Liver (tissue), 10 donors: ENCODE measurements at places on chromosomes 7 and 10.

DNA sequence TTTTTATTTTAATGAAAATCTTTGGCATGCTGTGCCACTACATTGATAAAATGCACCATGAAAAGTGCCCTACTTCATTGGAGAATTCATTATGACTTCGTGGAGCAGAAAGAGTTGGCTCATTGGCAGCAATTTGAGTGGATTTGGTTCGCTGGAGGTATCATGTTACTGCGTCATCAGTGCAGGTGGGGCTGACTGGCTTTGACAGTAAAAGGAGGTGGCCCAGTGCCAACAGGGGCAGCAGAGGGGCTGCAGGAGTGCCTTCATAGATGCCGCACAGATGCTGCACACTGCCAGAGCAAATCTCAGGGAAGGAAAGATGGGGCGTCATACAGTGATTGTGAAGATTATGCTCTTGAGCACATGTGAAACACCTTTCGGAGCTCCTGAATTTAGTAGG is 22.2 kb downstream of the FZD1 start:
- no peak for DNase-seq

DNA sequence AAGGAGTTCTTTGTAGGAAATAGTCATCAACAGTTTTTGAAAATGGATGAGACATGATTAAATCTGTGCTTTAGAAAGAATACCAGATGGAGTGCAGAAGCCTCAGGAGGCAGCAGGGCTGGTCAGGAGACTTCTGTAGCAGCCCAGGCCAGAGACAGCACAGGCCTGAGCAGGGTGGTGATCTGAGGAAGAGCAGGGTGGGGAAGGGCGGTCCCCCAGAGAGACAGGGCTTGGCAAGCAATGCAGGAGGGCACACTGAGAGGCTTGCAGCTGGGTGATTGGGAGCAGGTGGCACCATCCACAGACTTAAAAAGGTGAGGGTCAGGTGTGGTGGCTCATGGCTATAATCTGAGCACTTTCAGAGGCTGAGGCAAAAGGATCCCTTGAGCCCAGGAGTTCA is 4.3 kb upstream of the SMKR1 start:
- DNase-seq, result no peak

GRCh38 chr10:22934726-22935125 is 6.9 kb downstream of the ARMC3 start:
- no peak for DNase-seq

GRCh38 chr7:1769286-1770200 is 99.5 kb downstream of the ELFN1 start:
- DNase-seq, result no peak

DNA sequence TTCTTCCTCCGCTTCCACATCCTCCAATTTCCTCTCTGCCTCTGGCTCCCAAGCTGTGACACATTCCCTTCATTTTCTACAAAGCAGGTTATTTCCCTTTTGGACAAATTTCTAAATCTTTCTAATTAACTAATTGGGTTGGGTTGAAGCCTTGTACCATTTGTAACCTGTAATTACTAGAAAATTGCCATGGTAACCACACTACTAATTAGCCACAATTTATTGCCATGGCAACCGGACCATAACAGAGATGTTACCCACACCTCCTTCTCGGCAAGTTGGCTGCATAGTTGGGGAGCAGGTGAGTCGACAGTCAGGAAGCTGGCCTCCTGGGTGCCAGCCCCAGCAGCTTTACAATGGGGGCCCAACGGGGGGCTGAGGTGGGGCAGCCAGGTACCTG is 61.6 kb downstream of the GOLGA7B start:
- no peak for DNase-seq

DNA sequence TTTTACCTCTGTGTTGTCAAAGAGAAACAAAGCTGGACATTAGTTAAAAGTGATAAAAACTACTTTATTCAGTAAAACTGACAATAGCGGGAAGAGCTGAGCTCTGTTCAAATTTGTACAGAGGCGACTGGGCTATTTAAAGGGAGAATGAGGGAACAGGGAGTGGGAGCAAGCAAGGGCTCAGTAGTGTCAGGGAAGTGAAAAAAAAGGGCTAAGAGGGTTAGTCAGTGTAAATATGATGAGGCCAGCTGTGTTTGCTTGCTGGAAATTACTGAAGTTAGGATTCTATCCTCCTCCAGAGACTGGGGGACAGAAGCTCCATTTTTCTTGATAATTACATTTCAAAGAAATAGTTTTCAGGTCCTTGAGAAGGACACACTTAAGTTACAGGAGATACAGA is 232.5 kb downstream of the SH2D4B start:
- no peak for DNase-seq

DNA sequence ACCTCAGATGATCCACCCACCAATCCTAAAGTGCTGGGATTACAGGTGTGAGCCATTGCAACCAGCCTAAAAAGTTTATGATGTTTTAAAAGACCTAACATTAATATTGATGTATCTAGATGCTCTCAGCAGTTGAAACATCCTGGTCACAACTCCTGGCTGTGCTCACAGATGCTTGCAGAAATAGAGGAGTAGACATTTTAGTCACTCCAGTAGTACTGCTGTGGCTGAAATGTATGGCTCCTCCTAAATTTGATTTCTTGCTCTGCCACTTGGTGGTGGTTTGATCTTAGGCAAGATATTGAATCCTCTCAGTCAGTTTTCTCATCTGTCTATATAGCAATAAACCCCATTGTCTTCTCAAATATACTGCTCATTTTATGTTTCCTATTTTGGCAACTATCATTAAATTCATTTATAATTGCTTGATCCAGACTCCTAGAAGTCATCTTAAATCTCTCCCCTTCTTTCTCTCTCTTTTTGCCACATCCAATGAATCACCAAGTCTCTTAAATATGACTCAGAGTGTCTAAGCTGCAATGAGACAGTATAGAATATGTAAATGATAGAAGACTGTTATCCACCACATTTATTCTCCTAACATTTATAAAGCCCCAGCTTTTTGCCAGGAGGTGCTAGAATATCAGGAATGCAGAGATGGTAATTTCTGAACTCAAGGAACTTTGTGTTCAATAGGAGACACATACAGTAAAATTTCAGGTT is 78.1 kb upstream of the NRBF2 start:
- no peak for DNase-seq

DNA sequence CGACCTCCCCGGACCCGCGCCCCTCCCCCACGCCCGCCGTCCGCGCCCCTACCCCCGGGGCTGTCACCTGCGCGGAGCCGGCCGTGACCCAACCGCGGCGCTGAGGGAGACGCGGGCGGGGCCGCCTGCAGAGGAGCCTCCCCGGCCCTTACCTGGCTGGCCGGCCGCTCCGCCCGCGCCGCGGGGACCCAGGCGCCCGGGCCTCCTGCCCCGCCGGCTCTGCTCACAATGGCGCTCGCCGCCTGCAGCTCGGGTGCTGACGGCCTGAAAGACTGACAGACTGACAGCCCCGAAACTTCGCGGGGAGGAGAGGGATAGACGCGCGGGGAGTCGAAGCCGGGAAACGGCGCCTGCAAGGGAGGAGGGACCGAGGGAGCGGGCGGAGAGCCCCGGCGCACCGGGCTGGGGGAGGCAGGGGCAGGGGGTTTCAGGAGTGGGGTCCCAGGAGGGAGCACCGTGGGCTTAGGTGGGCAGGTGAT is 393 bp downstream of the ZNF467 start:
- no peak for DNase-seq

- DNase-seq, result no peak
Observed at GRCh38 chr10:31116226-31116625, 84.6 kb upstream of the ZNF438 start.

DNA sequence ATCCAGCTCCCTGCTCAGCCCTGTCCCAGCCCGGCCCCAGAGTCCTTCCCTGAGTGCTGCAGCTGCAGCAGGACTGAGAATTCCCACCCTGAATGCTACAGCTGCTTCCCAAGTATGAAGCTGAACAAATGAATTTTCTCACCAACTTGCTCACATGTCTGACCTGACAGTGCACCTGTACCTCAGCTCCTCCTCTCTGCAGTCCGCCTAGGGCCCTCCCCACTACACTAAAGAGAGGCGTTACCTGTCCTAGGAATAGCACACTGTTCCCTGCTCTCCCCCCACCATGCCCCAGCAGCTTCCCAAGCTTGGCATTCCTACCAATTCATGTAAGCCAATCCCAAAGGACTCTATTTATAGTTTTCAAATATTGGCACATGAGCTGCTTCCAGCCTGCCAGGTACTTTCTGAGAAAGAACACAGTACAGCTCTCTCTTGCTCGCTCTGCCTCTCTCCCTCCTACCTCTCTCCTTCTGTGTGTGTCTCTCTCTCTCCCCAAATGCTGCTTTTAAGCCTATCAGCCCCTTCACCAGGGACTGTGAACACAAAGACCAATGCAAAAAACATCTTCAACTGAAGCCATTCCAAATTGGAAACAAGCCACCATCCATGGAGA is 400.1 kb downstream of the TNS3 start:
- DNase-seq, result no peak

- DNase-seq, result no peak
Observed at GRCh38 chr7:74017125-74017524, 10.8 kb upstream of the ELN start.

GRCh38 chr10:48549236-48549635 is 55.6 kb downstream of the ARHGAP22 start:
- DNase-seq, result no peak

- DNase-seq, result no peak
Observed at GRCh38 chr10:44416936-44417335, 32.0 kb upstream of the CXCL12 start.

GRCh38 chr7:134850066-134850465 is 70.6 kb downstream of the CALD1 start:
- DNase-seq, result no peak

DNA sequence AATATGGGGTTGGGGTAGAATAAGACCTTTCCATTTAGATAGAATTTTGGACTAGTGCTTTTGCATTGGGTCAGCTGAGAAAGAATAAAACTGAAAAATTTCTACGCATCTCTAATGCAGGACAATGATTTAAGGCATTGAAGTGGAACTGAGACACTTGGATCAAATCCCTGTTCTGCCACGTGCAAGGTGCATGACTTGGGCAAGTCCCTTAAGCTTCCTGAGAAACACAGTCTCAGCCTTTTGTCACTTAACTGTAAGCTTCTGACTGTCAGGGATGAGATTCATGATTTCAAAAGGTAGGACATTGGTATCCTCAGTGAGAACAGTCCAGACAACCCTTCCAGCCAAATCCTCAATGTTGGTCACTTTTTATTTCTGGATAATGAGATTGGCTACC is 59.2 kb downstream of the ENTPD1 start:
- DNase-seq, result no peak

DNA sequence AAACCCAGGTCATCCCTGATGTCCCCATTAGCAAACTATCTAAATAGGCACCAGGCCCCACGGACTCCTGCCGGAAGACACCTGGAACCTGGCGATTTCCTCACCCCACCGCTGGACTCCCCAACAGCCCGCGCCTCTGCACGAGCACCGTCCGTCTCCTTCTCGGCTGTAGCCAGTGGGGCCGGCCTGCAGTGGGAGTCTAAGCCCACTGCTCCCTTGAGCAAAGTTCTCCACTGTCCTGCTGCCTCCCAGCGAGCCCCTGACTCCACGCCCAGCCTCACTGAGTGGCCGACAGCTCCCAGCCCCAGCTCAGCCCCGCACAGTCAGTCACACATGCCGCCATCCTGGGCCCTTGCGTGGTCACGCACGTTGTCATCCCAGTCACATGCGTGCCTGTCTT is 211.3 kb upstream of the PPP2R2D start:
- no peak for DNase-seq

DNA sequence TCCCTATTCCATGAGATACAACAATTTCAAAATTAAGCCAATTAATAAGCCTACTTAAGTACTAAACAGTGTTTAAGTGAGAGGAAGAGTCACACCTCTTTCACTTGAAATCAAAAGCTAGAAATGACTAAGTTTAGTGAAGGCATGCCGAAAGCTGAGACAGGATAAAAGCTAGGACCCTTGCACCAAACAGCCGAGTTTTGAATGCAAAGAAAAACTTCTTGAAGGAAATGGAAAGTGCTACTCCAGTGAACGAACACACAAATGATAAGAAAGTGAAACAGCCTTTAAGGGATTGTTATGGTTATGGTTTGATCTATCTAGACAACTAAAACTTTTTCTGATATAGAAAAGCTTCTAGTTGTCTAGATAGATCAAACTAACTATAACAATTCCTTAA is 135.4 kb upstream of the KMT2E start:
- DNase-seq, result no peak

- no peak for DNase-seq
Observed at GRCh38 chr10:12409161-12409560, 59.8 kb downstream of the CAMK1D start.

- DNase-seq, result no peak
Observed at GRCh38 chr7:362402-363096, 72.6 kb downstream of the FOXL3 start.

DNA sequence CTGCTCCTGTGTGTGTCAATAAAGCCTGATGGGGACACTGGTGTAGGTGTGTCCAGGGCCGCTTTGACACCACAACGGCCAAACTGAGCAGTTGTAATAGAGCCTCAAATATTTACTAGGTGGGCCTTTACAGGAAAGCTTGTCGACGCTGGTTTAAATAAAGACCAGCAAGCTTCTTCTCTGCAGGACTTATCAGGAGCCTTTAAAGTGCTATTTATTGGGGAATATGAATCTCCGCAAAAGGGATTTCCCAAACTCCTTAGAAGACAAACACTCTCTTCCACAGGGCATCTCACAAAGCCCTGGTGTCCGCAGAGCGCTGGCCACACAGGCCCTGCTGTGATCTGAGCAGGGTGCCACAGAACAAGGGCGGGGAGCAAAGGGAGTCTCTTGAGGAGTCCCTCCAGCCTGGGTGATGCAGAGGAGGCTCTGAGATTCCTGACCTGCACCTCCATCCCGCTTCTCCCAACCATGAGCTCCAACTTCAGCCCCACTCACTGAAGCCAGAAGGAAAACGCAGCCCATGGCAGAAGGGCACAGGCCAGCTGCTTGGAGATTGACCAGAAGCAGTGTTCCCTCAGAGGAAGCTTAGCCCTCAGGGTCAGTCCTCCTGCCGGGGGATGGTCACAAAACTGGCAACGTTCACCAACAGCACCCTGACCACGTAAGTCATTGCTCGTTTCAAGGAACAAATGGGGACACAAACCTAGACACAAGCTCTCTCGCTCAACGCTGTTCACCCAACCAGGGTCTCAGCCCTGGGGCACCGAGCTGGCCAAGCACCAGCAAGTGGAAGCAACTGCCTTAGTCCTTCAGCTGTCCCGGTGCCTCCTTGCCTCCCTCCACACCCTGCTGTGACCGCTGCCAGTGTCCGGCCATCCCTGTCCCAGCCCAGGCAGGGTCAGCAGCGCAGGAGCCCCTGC is 129.5 kb downstream of the OAT start:
- DNase-seq, result no peak

DNA sequence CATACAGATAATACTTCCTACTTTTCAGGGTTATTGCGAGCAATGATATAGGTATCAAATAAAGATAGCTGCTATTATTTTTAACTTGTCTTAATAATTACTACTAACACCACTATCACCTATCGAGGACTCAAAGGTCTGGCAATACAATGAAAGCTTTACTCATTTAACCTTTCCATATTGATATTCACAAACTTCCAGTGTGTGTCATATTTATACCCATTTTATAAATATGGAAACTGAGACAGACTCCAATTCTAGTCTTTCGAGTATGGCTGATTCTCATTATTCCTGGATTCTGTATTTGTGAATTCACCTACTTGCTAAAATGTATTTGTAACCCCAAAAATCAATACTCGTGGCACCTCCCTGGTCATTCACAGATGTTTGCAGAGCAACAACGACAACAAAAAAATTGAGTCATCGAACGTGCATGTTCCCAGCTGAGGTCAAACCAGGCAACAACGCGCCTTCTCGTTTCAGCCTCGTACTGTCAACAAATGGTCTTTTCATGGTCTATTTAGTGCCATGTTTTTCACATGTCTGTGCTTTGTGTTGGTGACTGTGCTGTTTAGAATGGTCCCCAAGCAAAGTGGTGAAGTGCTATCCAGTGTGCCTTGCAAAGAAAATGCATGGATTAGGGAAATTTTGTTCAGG is 51.7 kb downstream of the SMURF1 start:
- no peak for DNase-seq
